ENCODE measurements at places on chromosomes 11 and 22. TPM values are rescaled to one million over a fixed set of nuclear protein-coding genes. Genes with fewer than 3 reads are reported as not detected.
A peak's percentile ranks its signal among the peaks of the same experiment; 100 is the strongest.

The GGTLC3 gene
- total RNA-seq = not detected

The VPS11 gene
- total RNA-seq = 19.9 TPM

The MRGPRX3 gene
- not detected for total RNA-seq

The NCAPH2 gene
- total RNA-seq = 25.0 TPM

The SCUBE2 gene
- total RNA-seq = 0.44 TPM

The SERPIND1 gene
- total RNA-seq = not detected

The CDK2AP2 gene
- 51.3 TPM for total RNA-seq

- DNase-seq = no peak
Measured at GRCh38 chr11:111538407-111539114, 2.0 kb upstream of the LAYN start.

GRCh38 chr11:128201801-128202200 lies 385.6 kb downstream of the ETS1 start:
- no peak for DNase-seq

DNA sequence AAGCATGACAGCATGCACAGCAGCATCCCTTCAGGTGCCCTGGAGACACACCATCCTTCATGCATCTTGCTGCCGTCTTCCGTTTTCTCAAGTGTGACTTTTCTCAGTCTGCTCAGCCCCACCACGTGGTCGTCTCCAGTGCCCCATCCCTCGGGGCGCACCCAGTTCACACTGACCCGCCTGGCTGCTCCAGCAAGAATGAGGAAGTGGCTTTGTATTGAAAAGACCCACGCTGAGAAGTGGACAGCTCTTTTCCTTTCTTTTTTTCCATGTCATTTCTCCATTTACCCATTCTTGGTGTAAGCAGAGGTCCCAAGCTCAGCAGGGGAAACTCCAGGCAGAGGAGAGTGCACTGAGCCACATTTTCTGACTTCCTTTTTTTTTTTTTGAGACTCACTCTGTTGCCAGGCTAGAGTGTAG lies 14.5 kb downstream of the SERPINH1 start:
- no peak for DNase-seq

GRCh38 chr22:41893591-41894375 lies 21.1 kb downstream of the SHISA8 start:
- DNase-seq = no peak

DNA sequence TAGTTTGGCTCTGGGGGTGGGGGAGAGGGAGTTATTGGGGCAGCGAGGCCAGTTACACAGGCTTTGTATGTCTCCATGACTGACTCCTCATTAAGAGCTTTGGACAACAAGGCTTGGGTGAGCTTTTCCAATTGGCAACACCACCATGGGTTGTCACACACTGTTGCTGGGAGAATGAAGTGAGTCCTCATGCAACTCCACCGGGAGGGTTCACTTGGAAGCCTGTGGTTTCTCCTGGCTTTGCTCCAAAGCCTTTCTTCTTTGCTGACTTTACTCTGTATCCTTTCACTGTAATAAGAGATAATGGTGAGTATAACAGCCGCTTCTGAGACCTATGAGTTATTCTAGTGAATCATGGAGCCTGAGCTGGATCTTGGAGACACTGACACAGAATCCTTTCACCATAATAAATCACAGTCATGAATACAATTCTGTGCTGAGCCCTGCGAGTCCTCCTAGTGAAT lies 24.9 kb downstream of the EIF3F start:
- DNase-seq = no peak

DNA sequence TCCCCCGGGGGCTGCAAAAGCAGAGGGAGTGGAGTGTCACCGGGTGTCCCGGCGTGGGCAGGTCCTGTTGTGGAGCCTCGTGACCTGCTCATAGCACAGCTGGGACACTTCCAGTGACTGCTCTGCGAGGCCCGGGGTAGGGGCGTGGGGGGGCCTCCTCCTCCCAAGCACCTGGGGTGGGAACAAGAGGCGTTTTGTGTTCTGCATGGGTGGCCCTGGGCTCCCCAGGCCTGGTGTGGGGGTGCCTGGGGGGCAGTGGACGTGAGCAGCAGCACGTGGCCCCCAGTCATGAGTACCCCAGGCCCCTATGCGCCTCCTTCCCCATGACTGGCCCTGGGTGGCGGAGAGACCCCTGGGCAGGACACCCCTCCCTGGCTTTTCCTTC lies 104.7 kb downstream of the KCNQ1 start:
- DNase-seq = no peak

DNA sequence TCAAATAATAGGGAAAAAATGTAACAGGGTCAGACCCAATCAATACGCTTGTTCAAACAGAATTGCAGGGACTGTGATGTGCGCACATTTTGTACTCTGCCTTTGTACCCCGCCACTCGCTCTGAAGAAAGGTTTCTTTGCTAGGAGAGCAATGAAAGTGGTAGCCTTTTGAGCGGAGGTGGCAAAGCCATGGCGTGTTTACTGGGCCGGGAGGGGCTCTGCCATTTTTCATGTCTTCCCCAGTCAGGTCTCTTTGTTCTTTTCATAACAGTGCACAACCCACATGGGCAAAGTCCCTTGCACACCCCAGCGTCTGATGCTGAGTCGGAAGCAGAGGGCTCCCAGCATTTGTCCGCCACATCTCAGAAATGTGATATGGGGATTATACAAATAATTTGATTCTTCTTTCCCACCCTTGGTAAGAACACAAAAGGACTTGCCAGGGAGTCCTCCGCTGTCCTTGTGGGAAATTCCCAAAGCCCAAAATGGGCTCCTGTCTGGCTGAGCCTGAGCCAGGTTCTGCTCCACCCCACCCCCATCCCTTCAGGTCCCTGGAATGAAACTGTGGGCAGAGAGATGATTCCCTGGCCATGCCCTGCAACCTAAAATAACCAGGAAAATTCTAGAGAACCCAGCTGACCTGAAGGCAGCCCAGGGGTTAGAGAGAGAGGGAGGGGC lies 36.6 kb downstream of the C11orf58 start:
- DNase-seq = no peak

GRCh38 chr11:27998552-27998951 lies 109.4 kb downstream of the KIF18A start:
- no peak for DNase-seq

GRCh38 chr11:1744891-1745700 lies 5.3 kb downstream of the IFITM10 start:
- DNase-seq = no peak

GRCh38 chr22:28171115-28171514 lies 252.1 kb upstream of the PITPNB start:
- no peak for DNase-seq

DNA sequence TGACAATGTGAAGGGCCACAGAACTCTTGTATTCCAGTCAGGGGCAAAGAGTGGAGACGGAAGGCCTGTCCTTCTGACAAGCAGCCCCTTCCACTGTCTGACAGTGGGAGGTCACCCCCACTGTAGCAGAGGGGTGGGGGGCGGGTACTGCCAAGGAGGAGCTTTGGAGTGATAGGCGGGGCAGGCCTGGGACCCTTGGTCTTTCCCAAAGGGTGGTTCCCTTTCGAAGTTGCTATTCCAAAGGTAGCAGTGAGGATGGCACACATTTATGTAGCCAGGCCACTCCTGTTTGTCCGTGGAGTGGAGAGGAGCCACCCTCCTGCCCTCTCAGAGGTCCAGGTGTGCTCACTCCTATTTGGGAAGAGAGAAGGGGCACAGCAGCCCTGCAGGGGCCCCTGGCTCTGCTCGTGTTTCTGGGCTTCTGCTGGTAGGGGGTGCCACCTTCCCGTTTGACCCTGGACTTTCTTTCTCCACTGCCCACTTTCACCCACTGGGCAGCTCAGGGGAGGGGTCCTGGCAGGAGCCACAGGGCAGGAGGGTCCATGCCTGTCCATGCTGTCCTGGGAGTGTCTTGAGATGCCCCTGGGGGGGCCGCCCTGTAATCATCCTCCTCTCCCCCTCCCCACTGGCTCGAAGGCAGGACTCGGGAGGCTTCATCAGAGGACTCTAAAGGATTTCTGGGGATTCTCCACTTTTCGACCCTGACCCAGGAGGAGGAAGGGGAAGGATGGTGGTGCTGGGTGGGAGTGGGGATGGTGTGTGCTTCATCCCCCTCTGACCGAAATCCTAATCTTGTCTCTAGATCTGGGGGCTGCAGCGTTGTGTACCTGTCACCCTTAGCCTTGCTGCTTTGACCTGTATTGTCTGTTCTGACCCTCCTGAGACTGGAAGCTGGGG lies 994 bp downstream of the TAGLN start:
- DNase-seq = no peak

DNA sequence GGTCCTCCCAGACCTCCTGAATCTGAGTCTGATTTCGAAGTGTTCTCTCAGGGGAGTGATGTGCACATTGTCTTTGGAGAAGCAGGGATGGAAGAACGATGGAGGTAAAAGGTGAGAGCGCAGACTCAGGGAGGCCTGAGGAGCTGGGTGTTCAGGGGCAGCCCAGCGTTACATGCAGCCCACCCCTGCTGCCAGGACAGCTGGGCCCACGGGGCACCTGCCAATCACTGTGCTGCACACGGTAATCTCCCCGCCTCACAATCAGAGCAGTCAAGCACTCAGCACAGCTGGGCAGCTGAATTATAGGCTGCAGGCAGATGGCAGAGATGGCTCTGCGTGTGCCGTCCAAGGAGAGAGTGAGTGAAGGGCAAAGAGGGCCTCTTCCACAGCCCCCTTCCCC lies 17.9 kb upstream of the HTR3A start:
- DNase-seq = no peak

- no peak for DNase-seq
Measured at GRCh38 chr11:69396051-69396947, 85.2 kb upstream of the LINC01488 start.

DNA sequence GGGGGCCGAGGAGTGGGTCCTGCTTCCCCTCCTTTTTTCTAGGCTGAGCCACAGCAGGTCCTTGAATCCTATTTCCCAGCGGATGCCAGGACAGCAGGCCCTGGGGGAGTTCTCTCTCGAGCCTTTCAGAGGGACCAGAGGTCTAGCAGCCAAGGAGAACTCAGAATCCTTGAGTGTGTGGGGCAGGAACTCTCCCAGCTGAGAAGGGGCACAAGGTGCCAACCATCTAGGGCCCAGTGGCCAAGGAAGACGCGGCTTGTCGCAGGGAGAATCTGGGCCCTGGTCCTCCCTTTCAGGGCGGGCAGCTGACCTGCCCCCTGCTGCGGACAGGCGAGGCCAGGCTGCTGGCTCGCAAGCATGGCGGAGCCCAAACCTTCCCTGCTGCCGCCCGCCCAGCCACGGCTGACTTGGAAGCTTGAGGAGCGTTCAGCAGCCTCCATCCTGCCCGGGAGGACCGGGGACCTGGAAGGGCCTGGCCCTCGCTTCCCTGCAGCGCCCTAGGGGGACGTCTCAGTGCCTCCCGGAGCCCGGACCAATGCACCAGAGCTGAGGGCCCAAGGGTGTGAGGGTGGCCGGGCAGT lies 972 bp upstream of the TSSC4 start:
- DNase-seq = no peak

GRCh38 chr11:87215236-87215635 lies 177.5 kb downstream of the TMEM135 start:
- no peak for DNase-seq

DNA sequence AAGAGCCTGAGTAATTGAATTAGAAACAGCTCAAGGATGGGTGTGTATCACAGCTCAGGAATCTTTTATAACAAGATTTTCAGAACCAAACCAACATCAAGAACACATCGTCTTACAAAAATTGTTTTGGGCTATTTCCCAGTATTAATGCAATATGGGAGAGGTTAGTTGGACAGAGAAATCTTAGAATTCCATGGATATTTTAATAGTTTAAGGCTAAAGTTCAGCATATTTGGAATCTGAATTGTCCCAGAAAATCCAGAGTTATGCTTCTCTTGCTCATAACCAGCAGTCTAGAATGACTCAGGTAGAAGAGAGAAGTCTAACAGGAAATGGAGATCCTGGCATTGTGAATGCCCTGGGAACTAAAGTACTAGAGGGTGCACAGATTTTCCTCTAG lies 74.6 kb downstream of the ADM start:
- no peak for DNase-seq

DNA sequence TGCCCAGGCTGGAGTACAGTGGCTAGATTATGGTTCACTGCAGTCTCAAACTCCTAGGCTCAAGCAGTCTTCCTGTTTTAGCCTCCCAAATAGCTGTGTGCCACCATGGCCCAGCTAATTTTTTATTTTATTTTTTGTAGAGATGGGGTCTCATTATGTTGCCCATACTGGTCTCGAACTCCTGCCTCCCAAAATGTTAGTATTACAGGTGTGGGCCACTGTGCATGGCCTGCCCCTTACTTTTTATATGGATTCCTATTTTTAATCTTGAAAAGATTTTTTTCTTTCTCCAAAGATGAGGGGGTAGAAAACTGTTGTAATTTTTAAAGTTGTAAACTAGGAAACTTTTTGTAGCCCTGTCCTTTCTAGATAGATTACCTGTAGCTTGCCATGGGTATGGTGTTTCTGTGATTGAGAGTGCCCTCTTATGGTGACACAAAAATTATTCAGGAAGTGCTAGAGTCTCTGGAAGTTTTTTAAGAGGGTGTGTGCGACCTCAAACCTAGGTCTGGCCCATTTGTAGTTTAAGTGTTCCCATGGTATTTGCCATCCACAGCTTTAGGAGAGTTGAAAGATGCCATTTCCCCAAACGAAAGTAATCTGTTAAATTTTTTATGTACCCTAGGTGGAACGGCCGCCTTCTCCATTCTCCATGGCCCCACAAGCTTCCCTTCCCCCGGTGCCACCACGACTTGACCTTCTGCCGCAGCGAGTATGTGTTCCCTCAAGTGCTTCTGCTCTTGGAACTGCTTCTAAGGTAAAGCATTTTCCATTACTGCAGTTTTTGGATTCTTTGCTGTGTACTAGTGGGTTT lies 32.4 kb downstream of the MCAM start:
- no peak for DNase-seq

- peak; percentile 18 for DNase-seq
Measured at GRCh38 chr11:289712-290620, 1.0 kb downstream of the PGGHG start.

DNA sequence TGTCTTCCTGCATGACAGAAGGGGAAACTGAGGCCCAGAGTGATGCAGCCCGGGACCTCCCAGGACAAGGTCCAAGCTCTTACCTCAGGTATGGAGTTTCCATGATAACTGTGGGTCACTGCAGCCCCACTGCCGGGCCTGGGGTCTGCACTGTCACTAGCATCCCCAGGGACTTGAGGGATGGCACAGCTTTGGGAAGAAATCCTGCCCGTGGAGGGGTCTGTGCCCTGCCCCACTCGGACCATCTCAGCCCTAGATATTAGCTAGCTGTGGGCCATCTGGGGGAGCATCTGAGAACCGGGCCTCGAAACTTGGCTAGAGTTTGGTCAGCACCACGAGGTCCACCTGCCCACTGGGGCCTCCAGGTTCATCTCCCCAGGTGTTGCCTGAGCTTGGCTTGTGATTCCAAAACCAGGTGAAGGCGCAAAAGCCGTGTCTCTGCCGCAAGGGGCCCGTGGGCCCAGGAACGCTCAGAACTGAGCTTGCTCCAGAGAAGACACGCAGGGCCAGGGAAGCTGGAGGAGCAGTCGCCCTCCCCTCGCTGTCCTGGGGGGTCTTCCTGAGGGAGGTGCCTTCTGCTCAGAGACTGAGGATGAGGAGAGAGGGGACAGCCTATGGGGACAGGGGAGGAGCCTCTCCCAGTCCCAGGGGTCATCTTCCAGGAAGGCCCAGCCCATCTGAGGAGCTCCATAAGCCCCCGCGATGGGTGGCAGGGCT lies 4.8 kb downstream of the LINC01488 start:
- DNase-seq = peak; percentile 28

DNA sequence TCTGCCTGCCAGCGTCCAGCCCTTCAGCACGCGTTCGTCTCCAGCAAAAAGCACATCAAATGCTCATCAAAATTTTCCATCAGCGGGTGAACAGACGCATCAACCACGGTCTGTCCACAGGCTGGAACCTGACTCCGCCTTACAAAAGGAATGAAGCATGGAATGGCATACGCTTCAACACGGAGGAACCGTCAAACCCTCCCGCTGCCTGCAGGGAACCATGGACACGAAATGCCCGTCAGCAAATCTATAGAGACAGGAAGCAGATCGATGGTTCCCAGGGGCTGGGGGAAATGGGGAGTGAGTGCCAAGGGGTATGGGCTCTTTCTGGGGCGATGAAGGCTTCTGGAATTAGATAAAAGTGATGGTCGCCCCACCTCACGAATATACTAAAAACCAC lies 16.2 kb downstream of the TSSC4 start:
- DNase-seq = no peak

Measured in heart left ventricle (tissue), 16 donors.